ENCODE measurements at places on chromosomes 7 and 10.

DNA sequence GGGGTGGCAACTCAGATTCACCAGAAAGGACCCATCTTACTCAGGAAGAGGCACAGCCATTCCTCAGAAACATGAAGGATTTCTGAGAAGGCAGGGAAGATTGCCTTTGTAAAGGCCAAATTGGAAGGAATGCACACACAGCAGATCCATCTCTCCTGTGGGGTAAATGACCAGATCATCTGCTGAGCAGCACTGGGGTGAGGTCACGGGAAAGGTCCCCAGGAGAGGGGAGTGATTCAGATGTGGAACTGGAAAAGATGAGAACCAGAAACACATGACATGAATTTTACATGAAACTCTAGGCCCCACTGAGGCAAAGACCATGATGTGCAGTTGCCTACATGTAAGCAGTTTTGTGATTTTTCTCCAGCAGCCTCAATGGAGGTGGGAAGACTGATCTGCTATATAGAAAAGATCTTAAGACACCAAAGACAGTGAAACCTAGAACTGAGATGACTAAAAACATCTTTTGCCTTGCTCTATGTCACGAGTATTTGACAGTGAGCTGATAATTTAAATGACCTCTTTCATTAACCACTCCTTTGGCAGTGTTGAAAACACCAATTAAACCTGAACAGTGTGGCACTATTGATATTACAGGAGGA, 91.6 kb downstream of the AMPH start:
- DNase-seq, result no peak

GRCh38 chr7:55552320-55553023, 19.8 kb downstream of the VOPP1 start:
- DNase-seq, result no peak

GRCh38 chr10:29146311-29147100, 142.4 kb upstream of the LYZL1 start:
- DNase-seq, result no peak

DNA sequence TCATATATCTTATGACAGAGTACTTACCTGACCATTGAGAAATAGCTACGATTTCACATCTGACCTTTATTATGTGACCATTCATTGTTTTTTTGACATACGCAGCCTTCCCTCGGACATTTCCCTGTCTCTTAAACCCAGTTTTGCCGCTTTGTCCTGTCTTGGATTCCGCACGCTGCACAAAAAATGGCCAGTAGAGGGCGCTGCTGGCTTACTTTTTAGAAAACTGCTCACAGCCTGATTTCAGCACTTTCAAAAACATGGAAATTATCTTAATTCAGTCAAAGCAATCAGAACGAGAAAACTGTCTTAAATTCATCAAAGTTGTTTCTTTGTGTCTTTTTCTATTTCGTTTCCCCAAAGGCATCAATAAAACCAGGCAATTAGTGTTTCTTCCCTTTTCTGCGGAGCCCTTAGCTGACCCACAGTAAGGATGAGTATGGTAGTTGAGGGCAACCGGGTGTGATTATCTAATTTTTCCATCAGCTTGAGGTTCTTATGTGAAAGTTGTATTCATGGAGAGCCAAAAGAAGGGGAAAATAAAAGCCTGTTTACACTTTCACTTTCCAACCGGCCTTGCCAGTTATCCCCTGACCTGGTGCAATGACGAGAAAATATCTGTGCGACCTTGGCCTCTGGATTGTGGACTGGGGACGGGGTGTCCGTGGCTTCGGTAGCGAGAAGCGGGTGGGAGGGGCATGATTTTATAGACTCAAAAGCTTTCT, 144.4 kb downstream of the DYNC1I1 start:
- peak; percentile 18 for DNase-seq

- DNase-seq, result no peak
Measured at GRCh38 chr10:36148207-36148606, 506.1 kb upstream of the FZD8 start.

DNA sequence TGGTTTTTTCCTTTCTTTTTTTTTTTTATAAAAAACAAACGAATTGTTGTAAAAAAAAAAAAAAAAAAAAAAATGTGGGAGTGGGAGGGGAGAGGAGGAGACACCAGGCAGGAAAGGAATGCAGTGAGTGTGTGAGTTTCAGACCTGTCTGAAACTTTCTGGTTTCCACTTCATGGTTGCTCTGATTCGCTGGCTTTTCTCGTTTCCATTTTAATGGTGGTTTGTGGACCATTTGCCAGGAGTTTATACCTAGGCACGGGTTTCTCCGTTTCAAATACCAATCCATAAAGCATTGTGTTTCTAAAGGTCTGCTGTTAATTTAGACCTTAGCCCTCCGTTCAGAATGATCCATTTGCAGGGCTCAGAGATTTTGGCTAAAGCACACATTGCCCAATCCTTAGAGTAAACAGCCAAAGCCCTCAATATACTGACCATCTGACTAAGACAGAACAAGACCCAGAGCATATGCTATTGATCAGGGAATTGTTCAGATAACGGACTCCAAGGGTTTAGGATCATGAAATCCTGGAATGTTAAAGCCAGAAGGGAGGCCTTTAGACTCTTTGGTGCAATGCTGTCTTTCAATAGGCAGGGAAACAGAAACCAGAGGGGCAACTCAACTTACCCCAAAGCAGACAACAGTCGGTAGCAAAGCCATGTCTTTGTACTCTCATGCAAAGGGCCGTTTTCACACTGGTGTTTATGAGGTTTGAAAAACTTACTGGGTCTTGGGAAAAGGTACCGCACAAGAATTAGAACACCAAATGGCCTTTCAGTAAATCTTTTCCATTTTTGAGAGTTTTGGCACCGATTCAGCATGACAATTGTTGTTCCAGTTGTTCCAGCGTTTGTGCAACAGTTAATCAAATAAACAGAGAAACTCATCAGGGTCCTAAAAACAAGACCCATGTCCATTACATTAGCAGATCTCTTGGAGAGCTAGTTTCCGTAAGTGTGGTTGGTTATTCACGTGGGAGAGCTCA, 94.3 kb upstream of the AGBL3 start:
- DNase-seq, result peak; percentile 53

DNA sequence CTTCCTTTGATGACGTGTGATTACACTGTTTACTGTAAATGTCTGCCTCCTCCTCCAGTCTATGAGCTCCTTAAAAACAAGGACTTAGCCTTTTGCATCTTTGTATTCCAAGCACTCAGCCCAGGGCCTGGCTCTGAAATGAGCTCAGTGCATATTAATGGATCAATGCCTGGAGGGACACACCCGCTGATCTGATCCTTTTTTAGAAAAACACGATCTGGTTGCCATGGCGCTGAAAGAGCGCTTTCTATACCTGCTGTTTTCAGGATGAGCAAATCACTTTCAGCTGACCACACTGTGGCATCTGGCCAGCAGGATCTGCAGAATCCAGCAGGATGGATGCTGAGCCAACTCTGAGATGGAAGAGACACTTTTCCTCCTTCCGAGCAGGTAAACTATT, 37.8 kb upstream of the GARS1 start:
- DNase-seq, result no peak

GRCh38 chr10:79397575-79398303, 47.7 kb downstream of the ZCCHC24 start:
- no peak for DNase-seq

GRCh38 chr7:14988941-14989340, 86.4 kb upstream of the DGKB start:
- DNase-seq, result peak; percentile 35

GRCh38 chr7:2106440-2106839, 126.3 kb downstream of the MAD1L1 start:
- no peak for DNase-seq

DNA sequence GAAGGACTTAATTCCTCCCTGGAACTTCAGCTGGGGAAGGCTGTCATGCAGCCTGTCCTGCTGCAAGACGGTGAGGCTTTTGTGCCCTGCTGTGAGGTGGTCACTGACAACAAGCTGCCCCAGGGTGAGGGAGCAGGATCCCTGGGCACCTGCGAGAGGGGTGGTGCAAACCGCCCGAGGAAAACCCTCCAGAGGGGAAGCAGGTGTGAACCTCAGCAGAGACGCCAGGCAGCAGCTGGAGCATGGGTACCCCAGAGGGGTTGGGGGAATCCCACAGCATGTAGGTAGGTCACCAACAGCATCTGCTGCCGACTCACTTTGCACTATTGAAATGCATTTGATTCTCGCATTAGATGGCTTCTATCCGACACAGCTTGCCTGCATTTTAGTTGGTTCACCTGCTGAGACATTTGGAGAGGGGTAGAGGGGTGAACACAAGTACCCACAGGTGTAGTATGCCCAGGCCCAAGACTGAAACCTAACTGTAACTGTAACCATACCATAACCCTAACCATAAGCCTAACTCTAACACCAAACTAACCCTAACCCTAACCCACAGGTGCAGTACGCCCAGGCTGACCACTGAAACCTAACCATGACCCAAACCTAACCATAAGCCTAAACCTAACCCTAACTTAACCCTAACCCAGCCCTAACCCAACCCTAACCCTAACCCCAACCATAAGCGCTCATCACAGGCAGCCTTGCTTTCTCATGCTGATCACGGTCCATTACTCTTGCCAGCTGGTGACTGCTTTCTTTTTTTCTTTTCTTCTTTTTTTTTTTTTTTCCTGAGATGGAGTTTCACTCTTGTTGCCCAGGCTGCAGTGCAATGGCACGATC, 85.9 kb downstream of the ELFN1 start:
- no peak for DNase-seq

Measured in fibroblast of skin of left biceps (primary cell).